ENCODE measurements at places on chromosomes 7 and 10. TPM values are rescaled to one million over a fixed set of nuclear protein-coding genes. Genes with fewer than 3 reads are reported as not detected.

POLR1F gene
- total RNA-seq = 15.8 TPM

DNA sequence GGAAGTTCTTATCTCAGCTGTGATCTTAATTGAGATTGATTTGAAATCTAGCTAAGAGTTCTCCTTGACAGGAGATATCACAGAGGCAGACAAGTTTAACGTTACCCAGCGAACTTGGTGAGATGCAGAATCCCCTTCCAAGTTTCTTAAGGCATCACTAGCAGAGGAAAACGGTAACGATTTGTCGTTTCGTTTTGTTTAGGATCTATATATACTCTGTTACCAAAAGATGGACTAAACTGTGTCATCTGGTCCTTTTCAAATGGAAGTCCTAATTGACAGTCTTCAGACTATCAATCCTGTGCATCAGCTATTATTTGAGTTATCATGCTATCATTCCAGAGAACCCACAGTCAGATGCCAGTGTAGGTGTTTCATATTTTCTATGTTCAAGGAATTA lies 316.7 kb upstream of the SORCS1 start:
- no peaks in the 10 kb centered on the region for H3K27me3 ChIP-seq
- H3K4me3 ChIP-seq = no peak overlapping the region
- no peaks in the 10 kb centered on the region for H3K36me3 ChIP-seq
- no peak overlapping the region for H3K27ac ChIP-seq

GRCh38 chr10:110207805-110208613 lies 604 bp downstream of the MXI1 start:
- peak overlapping the region; percentile 73 for H3K4me3 ChIP-seq
- peaks cover 34% of the 10 kb centered on the region for H3K4me1 ChIP-seq
- H3K27ac ChIP-seq = peak overlapping the region; percentile 94
- H3K27me3 ChIP-seq = no peaks in the 10 kb centered on the region
- DNase-seq = no peak

DNA sequence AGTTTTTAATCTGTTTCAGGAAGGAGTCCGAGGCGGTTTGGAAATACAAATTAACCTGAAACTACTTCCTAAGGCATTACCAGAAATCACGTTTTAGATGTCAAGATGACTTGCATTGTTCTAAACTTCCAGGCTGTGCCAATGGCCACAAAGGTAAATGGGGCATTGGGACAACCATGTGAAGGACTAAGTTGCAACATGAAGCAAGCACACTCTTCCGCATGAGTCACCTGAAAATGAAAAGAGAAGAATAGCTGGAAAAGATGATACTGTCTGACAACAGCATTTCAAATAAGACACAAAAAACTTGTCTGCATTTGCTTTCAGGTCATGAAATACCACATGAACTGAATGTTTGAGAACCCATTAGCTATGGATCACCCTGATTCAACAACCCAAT lies 262.1 kb downstream of the AHR start:
- H3K4me1 ChIP-seq = peaks cover 14% of the 10 kb centered on the region
- peak overlapping the region; percentile 32 for H3K27ac ChIP-seq
- no peaks in the 10 kb centered on the region for H3K36me3 ChIP-seq
- no peak for DNase-seq
- H3K4me3 ChIP-seq = no peak overlapping the region

DNA sequence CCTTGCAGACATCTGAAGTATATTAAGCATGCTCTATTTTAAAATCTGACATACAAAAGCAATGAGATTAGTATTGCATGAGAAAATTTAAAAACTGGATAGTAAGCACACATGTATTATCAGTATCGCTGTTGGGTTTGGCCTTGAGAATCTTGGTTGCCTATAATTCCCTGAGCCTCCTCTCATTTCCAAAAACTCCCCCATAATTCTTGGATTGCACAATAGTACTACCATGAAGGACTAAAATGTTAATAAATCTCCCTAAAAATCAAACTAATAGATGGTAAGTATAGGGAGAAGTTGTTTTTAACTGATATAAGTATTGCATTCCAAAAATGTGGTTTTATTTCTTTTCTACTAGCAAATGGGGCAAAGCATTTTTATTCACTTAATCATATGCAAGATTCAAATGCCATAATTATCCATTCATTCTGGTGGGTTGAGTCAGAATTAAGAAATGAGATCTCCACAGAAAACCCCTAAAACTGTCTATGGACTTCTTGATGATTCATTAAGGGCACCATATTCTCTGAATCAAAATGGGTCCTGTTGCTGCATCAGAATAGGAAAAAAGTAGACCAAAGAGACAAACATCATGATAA lies 10.3 kb upstream of the VIM start:
- no peak overlapping the region for H3K27ac ChIP-seq
- peaks cover 25% of the 10 kb centered on the region for H3K4me1 ChIP-seq
